ENCODE measurements at places on chromosomes 12 and 14.

DNA sequence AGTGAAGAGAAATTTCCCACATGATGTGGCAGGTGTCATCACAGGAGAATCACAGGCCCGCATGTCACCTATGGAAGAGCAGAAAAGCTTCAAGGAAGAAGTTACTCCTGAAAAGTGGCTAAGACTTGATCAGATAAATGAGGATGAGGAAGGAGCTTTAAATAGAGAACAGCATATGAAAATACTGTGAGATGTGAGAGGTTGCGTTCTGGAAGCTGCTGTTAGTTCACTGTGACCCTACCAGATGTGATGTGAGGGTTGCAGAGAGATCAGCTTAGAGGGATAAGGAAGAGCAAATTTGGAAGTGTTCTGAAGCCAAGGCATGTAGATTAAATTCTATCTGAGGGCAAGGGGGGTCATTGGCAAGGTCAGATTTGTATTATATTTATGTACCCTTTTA is 17.1 kb downstream of the ERP27 start:
- no peak for DNase-seq

GRCh38 chr12:68539615-68539952 is 71.1 kb upstream of the RAP1B start:
- DNase-seq, result no peak

DNA sequence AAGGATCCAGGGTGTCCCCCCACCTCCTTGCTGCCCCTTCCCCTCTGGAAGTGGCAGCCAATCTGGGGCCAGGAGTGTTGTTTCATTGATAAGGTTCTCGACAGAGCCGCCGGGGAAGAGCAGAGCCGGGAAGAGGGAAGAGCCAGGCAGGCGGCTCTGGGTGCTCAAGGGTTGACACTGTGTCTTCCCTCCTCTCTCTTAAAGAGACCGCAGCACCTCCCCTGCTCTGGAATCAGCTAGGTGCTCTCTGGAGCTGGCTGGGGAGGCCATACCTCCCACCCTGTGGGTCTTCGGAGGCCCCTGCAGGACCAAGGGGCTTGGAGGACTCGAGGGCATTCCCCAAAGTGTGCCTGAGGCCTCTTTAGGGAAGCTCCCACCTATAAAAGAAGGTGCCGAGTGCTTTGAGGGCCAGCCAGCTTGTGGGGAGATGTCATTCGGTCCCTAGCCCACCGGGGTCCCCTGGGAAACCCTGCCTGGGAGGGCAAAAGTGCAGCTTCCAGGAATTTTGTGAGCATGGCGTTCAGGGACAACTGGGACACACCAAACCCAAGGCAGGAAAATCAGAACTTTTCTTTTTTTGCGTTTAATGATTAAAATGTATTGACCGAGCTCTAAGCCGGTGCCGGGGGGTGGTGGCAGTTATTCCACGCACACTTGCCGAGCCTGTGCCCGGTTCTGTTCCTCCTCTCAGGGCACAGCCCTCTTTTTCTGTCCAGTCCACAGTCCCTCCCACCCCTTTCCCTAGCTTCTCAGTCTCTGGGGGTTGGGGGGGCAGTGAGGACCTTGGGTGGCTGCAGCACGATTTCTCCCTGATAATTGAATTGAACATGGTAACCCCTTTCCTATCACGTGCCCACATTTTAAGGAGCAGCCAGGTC is 3.0 kb downstream of the SETD1B start:
- DNase-seq, result no peak

- no peak for DNase-seq
These were observed 2.3 kb downstream of the LAG3 start for GRCh38 chr12:6774499-6775062.

GRCh38 chr14:68892961-68893360 is 86.1 kb downstream of the ACTN1 start:
- no peak for DNase-seq

DNA sequence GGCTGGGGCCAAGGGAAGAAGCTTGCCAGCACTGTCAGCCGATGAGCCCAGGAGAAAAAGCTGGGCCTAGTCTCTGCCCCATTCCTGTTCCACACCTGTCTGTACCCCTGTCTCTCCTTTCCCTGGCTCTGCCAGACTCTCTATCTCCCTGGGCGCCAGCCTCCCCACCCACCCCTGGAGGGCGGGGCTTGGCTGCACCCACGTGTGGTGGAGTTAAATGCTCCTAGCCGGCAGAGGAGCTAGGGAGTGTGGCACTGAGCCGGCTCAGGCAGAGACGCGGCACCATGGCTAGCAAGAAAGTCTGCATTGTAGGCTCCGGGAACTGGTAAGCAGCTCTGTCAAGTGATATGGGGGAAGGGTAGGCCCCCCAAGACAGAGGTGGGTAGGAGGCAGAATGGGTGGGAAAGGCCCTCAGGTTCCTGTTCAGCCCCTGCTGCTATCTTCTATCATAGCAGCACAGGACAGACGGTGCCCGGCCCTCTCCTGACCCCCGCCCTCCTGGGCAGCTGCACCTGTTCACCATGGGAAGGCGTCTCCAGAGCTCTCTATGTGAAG is at the start of gene GPD1:
Gene GPD1, plus strand, starts transcription at position 242 of the 555 bp plus-strand sequence. Its CDS starts 43 bp downstream, at position 285.
- DNase-seq, result no peak

- no peak for DNase-seq
These were observed 9.3 kb upstream of the ACOT6 start for GRCh38 chr14:73602994-73603393.

DNA sequence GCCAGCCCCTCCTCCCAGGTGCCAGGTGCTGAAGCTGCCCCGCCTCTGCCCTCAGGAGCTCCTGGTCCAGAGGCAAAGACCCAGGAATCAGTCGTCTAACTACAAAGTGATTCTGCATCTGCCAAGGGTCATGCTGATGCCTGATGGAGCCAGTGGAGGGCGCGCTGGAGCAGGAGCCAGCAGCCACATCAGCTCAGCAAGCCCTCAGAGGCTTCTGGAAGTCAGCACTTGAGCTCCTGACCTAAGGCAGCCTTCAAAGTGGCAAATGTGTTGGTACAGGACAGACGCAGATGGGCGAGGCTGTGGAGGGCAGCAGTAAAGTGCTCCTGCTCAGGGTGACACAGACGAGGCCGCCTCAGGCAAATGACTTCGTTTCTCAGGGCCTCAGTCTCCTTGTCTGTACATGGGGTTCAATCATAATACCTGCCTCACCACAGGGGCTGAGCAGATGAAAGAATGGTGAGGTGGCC is 10.9 kb downstream of the C12orf43 start:
- DNase-seq, result peak; percentile 63

- DNase-seq, result no peak
These were observed 574 bp upstream of the FANCM start for GRCh38 chr14:45135156-45135555.

DNA sequence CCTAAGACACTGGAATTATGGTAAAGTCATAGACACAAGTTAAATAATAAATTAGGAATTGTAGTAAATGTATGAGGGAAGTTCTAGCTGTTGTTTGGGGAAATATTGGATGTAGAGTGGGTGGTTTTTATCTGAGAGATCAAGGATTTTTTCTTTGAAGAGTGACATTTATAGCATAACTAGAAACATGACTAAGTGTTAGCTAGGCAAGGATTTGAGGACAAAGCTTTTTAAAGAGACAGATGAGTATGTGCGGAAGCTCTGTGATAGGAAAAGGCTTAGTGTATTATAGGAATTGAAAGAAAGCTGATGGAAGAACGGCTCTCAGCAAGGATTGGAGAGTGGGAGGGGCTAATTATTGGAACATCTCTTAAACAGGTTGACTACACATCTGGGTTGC is 24.5 kb downstream of the PDZRN4 start:
- DNase-seq, result no peak

GRCh38 chr12:109255377-109255776 is 53.7 kb downstream of the FOXN4 start:
- DNase-seq, result no peak

DNA sequence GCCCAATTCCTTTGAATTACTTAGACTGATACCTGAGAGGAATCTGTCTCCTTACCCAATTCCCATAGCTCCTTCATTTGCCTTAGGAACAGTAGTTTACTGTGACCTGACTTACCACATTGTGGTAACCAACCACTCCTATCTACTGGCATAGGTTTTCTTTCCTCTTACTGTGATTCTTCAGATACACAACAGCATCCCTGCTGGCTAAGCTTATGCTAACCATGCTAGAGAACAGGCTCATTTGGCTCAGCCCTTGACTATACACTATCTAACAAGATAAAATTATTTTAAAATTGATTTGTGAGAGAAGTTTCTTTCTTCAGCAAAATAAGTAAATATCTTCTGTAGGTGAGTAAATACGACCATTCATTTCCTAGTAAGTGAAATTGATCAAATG is 320.4 kb upstream of the DDHD1 start:
- DNase-seq, result no peak

- no peak for DNase-seq
These were observed 25.3 kb downstream of the PIGH start for GRCh38 chr14:67574806-67575205.

- DNase-seq, result no peak
These were observed 3.7 kb upstream of the LPCAT3 start for GRCh38 chr12:7021956-7022355.

GRCh38 chr12:108268397-108268796 is 70.7 kb downstream of the CMKLR1 start:
- DNase-seq, result no peak

DNA sequence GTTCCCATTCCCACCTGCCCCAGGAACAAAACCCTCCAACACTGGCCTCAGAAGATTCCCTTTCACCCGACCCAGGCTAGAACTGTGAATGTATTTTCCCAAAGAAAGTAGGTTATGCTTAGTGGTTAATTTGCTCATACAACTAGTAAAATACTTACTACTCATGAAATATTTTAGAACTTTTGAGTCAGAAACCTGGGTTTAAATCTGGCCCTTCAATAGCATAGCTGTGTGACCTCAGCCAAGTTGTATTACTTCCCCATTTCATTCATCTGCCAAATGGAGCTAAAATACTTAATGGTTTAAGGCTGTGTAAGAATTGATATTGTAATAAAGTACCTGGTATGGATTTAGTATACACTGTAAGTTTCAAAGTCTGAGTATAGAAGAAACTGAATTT is 69.1 kb upstream of the DNM1L start:
- no peak for DNase-seq

GRCh38 chr14:98926801-98927200 is 345.2 kb downstream of the BCL11B start:
- no peak for DNase-seq

- DNase-seq, result no peak
These were observed 85.5 kb upstream of the HECTD1 start for GRCh38 chr14:31292937-31293616.

GRCh38 chr12:12195081-12195480 is 71.8 kb downstream of the LRP6 start:
- no peak for DNase-seq

Measured in activated CD4-positive, alpha-beta T cell treated with anti-CD3 and anti-CD28 coated beads, Interleukin-2, amount 10 ng/mL, durations not matched to agents 7 days and 5 days (primary cell).